ENCODE measurements at places on chromosomes 3 and 15.

DNA sequence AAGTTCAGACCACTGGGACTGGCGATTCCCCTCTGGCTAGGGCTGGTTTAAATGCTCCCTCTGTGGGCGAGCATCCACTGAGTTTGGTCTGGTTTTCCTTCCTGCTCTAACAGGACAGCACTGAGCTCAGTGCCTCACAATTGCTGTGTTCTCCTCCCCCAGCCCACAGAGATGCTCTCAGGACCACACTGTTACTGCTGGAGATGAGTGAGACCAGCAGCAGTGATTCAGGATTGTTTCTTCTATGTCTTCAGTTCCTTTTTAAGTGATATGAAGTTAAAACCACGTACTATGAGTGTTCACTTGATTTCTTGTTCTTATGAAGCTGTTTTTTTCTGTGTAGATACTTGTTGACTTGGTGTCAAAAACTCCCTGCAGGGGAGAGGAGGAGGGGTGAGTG is 180.4 kb upstream of the COL8A1 start:
- no peak for DNase-seq

DNA sequence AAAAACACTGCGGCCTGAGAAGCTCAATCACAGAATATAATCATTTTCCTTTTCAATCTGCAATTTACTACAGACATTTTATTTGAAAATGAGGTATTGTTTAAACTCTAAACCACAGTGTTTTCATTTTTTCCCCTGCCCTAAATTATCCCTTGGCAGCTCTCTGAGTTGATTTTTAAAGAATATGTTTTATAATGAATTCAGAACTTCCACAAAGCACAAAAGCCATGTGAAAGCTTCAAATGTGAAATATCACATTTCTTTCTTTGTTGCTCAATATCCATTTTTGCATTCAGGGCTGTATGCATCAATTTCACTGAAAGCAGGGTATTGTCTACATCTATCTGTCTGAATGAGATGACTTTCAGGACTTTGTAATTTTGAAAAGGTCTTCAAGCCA is 813.6 kb upstream of the ALCAM start:
- DNase-seq: no peak

- no peak for DNase-seq
Observed at GRCh38 chr15:49898097-49898496, 220.9 kb downstream of the ATP8B4 start.

- no peak for DNase-seq
Observed at GRCh38 chr15:60568914-60569391, 90.0 kb upstream of the ICE2 start.

- DNase-seq: no peak
Observed at GRCh38 chr15:39884351-39884750, 35.7 kb downstream of the GPR176 start.

DNA sequence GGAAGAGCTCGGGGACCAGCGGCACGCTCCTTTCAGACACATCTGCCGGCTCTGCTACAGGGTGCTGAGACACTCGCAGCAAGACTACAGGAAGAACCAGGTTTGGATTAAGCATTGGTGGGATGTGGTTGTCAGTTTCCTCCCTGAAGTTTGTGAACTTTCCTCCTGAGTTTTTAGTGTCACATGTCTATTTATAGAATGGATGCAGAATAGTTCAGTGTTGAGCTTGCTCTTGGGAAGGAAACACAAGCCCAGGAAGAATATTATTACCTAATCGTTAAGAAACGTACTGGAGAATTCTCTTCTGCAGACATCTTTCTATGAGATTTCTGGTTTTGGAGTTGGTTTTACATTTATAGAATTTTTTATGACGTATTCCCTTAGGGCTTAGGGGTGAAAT is 172.0 kb downstream of the ITPR1 start:
- DNase-seq: no peak

GRCh38 chr3:182965861-182966366 is 14.4 kb downstream of the DCUN1D1 start:
- no peak for DNase-seq

DNA sequence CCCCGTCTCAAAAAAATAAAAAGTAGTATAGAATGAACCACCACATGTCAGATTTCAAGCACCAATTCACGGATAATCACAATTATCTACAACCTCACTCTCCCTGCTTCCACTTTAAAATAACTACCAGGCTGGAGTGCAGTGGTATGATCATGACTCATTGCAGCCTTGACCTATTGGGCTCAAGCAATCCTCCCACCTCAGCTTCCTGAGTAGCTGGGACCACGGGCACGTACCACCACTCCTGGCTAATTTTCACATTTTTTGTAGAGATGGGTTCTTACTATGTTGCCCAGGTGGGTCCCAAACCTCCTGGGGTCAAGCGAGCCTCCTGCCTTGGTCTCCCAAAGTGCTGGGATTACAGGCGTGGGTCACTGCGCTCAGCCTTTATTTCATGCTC is 38.1 kb upstream of the LDHAL6B start:
- DNase-seq: no peak

GRCh38 chr3:100615684-100616083 is 6.3 kb downstream of the ADGRG7 start:
- DNase-seq: no peak

DNA sequence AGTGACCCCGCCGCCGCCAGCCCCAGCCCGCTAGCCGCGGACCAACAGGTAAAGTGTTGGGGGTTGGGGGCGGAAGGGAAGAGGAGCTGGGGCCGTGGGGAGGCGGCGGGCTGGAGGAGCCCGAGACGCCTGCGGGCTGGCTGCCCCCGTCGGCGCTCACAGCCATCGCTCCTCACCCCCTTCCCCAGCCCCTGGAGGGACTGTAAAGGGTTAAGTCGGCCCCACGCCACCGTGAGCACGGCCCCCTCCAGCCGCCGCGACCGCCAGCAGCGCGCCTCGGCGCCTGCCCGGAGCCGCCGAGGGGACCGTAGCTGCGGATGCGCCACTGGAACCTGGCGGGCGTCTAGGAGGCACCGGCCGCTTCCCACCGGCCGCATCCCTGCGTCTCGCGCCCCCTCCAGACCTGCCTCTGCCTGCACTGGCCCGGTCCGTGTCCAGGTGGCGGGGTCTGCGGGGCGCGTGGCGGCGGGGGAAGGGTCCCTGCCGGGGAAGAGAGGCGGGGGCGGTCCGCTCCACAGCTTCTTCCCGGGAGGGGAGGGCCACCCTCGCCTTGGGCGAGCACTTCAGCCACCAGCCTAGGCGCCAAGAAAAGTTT is 522 bp downstream of the MED12L start:
- peak; percentile 55 for DNase-seq

GRCh38 chr15:28930011-28930410 is 44.2 kb downstream of the APBA2 start:
- DNase-seq: no peak

- no peak for DNase-seq
Observed at GRCh38 chr15:90035095-90035839, 34.1 kb downstream of the ZNF710 start.

- DNase-seq: no peak
Observed at GRCh38 chr3:54631516-54632325, 296.1 kb downstream of the LRTM1 start.

DNA sequence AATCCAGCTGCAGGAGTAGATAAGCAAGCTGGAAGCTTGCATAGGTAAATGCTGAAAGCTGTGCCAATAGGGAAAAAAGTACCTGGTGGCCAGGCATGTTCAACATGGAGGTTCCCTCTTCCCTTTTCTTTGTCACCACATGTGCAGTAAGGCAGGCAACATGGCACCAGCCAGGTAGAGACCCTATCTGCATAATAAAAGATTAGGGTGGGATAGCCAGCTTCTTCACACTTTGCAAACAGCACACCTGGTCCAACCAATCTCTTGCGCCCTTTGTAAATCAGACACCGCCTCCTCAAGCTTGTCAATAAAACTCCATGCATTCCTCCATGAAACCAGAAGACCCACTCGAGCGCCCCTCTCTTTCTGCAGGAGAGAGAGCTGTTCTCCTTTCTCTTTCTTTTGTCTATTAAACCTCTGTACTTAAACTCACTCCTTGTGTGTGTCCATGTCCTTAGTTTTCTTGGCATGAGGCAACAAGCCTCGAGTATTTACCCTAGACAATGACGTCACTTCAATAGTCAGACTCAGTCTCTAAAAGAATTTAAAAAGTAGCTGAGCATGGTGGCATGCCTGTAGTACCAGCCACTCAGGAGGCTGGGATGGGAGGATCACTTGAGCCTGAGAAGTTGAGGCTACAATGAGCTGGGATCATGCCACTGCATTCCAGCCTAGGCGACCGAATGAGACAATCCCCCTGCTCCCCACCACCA is 256.3 kb downstream of the SCAPER start:
- no peak for DNase-seq

GRCh38 chr3:141804778-141805639 is 41.8 kb downstream of the GRK7 start:
- DNase-seq: no peak

DNA sequence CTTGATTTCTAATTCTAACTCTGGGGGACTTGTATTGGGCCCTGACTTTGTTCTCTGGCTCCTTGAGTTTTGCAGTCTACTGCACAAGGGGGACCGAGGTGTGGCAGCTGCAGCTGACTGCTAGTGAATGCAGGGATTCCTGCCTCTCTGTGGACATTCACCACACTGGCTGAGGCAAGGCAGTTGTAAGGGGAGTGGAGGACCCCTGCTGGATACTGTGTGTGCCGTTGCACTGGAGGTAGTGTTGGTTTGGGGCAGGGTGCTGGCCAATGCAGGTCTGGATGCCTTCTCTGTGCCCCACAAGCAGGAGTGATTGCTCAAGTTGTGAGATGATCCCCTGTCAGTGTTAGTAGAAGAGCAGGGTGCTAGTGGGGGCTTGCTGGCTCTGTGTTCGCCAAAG is 626.1 kb downstream of the SQOR start:
- DNase-seq: no peak

GRCh38 chr3:159829056-159829455 is 159.6 kb upstream of the IL12A start:
- peak; percentile 69 for DNase-seq

Data from NCI-H1105 (cell line).